ENCODE measurements at places on chromosomes 16 and 17.

- no peak for DNase-seq
Observed at GRCh38 chr16:3771513-3771912, 54.2 kb upstream of the TRAP1 start.

DNA sequence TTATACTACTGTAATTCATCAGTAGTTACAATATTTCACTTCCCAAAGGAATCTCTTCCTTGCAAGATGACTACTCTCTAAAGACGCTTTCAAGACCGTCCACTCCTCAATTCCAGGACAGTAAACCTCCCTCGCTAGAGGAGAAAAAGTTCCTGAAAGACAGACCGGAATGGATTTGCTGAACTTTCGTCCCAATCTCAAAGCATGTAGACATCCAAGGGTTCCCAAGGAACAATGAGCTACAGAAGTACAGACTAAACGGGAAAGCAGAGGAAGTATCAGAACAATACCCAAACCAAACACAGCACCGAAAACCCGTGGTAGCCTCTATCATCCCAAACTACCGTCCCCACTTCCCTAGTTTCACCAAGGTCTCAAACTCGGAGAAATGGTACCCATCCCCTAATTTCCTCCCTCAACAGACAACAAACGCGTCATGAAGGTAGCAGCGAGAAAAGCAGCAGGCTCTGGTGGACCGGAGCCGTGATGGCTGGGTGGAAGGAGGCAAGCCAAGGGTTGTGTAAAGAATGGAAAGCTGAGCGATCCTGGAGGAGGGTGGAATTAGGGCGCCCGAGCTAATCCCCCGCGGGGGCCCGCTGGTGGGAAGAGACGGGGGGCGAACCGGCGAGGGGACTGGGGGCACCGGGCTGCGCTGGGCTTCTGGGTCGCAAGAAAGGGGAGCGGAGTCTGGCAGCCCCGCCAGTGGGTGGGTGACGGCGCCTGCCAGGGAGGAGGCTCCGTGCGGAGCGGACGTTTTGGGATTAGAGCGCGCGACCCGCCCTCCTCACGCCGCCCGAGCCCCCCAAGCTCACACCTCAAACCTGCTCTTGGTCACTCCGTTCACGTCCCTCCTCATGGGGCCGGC, 647 bp downstream of the FBXL20 start:
- peak; percentile 40 for DNase-seq

GRCh38 chr17:77420095-77420803, 279.5 kb downstream of the SEC14L1 start:
- DNase-seq = no peak

DNA sequence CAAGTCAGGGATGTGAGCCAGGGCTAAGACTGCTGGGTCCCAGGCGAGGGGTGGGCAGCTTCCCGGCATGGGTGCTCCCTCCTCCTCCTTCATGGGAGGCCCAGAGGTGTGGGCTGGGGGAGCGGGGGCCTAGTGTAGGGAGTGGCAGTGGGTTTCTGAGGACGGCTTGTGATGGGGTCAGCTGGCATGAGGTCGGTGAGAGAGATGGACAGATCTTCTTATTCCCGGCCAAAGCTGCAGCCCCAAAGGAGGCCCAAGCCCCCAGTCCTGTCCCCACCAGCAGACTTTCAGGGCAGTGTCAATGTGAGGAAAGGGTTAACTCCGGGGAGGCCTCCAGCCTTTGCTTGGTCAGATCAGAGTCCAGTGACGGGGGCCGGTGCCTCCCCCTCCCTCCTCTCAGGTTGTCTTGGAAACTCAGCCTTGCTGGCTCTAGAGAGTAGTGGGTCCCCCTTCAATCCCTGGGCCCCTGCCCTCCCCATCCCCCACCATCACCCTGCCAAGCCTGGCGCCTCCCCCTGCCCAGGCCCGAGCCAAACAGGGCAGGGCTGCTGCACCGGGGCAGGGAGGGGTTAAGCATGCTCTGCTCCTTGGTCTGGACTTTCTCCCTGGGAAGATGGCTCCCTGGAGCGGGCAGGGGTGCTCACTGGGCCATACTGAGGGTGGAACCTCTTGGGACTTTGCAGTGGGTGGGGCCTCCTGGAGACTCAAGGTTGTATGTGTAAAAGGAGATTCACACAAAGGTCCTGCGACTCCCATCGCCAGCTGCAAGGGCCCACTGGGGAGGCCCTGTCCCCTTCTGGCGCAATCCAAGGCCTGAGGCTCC, 12.4 kb downstream of the NAT9 start:
- no peak for DNase-seq

- no peak for DNase-seq
Observed at GRCh38 chr17:53924530-53925455, 102.1 kb downstream of the KIF2B start.

DNA sequence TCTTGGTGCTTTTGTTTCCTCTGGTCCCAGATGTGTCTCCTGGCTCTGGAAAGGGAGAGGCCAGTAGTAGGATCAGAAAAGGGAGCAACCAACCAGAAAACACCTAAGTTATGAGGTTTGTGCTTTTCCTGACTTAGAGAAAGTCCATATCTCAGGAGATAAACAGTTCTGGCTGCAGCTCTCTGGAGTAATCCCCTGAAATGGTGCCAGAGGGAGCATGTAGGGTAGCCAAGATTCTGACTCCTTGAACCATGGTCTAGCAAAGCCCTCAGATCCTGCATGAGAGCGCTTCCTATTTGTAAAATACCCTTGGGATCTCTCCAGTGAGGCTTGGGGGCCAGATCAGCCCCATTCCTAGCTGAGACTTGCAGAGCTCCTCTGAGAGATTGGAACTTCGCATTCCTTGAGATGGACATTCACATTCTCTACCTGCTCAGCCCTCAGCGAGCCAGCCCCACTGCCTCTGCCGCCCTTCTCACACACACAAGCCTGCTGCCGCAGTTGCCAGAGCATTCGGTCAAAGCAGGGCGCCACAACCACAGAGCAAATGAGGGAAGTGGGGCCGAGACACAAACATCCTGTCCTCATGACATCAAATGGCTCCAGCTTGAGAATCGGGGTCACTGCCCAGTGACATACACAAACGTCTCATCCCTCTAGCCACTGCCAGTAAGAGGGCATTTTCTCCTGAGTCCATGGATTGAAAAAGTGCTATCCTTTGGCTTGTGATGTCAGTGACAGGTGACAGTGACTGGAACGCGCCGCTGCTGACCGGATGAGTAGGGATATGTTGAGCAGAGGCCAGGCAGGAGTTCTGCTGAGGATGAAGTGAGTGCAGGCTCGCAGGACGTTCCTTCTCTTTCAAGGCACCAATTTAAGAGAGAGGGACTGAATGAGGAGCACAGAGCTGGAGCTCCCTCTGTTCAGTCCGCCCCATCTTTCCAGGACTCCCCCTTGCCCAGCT, 5.0 kb downstream of the ABHD15 start:
- no peak for DNase-seq

GRCh38 chr16:87295259-87295658, 21.9 kb downstream of the C16orf95 start:
- no peak for DNase-seq

GRCh38 chr16:85514598-85515318, 98.4 kb upstream of the GSE1 start:
- DNase-seq = no peak

DNA sequence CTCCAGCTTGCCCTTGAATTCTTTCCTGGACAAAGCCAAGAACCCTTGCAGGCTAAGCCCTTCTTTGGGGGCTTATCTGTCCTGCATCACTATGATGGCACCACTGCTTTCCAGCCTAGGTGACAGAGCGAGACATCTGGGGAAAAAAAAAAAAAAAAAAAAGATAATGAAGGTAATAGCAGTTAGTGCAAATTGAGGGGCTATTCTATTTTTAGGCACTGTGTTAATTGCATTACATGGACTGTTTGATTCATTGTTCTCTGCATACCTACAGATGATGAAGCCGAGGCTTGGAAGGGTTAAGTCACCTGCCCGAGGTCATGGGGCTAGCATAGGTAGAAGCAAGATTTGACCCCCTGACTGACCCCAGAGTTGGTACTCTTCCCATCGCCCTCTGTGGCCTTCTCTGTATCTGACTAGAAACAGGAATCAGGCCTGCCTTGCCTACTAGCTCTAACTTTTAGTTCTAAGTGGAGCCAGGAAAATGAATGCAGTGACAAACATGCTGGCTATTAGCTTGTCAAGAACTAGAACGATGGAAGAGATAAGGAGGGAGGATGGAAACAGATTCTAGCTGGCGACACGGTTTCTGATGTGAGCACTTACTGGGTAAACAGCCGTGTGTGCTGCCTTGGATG, 312.1 kb downstream of the SNX29 start:
- no peak for DNase-seq

DNA sequence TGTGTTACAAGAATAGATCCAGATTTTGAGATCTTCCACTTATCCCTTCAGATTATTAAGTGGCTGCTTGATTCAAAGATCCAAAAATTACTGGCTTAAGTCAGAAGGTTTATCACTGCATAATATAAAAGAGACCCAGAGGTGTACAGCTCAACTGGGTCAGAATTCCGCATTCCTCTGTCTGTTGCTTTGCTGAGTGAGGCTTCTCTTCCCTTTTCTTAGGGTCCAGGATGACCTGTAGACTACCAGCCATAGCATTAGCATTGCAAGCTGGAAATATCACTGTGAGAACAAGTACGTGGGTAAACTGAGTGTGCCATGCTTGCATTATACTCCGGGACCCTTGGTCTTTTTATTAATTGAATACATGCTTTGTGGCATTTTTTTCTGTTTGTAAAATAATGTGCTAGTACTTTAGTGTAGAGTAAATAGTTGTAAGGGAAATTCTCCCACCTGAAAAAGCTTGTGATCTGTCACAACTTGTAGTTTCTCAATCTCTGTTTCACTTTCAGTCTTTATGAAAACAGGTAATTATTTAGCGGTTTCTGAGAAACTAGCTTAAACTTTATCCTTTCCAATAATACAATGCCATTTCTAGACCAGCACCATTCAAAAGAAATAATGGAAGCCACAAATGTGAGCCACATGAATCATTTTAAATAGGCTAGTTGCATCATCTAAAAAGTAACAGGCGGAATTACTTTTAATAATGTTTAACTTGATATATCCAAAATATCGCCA, 61.6 kb downstream of the TNRC6C start:
- DNase-seq = no peak

DNA sequence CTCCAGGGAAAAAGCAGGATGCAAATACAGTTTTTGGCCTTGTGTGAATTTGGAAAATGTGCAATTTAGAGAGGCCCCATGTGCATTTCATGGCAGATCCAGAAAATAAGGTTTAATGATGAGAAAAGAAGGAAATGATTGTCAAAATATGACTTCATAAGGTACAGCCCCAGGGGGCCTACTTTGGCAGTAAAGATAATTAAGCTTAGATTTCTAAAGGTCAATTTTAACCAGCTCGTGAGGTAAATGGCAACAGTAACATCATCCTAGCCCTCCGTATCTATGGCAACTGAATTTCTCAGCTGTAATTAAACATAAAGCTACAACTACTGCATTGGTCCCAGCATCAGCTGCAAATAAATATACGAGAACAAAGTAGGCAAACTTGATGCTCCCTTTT, 30.0 kb upstream of the PRSS54 start:
- no peak for DNase-seq

DNA sequence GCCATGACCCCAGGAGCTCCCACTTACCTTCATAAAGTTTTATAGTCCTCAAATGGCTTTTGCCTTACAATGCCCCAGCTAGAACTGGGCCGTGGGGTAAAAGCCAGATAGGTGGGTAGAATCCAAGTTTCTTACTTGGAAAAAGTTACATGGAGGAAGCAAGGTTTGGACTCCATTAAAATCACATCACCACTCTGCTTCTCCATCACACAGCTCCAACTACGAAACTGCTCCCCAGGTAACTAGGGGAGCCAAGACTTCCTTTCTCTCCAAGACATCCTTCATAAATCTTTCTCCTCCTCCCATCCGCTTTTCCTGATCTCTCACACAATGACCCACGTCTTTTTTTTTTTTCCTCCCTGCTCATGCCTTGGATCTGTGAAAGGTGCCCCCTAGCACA, 130.8 kb upstream of the RCVRN start:
- no peak for DNase-seq

DNA sequence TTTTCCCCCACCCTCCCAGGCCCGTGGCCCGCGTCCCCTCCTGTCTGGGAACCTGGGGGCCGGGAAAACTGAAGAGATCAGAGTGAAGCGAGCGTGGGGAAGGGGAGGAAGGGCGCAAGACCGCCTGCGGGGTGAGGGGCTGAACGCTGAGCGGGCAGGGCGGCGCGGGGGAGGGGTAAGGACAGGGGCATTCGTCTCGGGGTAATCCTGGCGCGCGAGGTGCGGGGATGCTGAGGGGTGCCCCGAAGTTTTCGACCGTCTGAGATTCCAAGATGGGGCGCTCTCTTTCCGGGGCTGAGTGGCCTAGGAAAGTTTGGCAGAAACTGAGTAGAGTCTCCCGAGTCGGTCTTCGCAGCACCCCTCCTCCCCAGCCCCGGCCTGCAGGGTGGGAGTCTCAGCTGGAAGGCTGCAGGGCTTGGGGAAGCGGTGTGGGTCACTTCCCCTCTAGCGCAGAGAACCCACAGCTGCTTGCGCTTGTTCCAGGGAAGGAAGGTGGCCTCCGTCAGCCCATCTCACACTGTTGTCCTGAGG, 555 bp downstream of the TTYH2 start:
- no peak for DNase-seq

GRCh38 chr16:6861815-6862477, 470.7 kb upstream of the RBFOX1 start:
- DNase-seq = no peak
